Activated CD4-positive, CD25-positive, alpha-beta regulatory T cell treated with anti-CD3 and anti-CD28 coated beads, Interleukin-2, amount 50 U/mL, for 24 hours (primary cell): ENCODE measurements at places on chromosomes 2 and 18.

GRCh38 chr2:164203131-164203530 lies 418.2 kb downstream of the GRB14 start:
- ATAC-seq, result no peak

GRCh38 chr2:25421820-25422411 lies 80.2 kb upstream of the DNMT3A start:
- no peak for ATAC-seq

- no peak for ATAC-seq
Measured at GRCh38 chr2:95346738-95347671, 49.9 kb downstream of the KCNIP3 start.

GRCh38 chr2:3633089-3633981 lies 24.7 kb upstream of the ALLC start:
- no peak for ATAC-seq

- no peak for ATAC-seq
Measured at GRCh38 chr2:207805566-207806226, 36.0 kb upstream of the FZD5 start.

- no peak for ATAC-seq
Measured at GRCh38 chr2:234873828-234874173, 78.0 kb upstream of the SH3BP4 start.

- ATAC-seq, result no peak
Measured at GRCh38 chr2:159285433-159285832, 1.1 kb downstream of the WDSUB1 start.

GRCh38 chr2:229287823-229288222 lies 16.7 kb upstream of the PID1 start:
- no peak for ATAC-seq

- no peak for ATAC-seq
Measured at GRCh38 chr2:53498210-53498609, 269.4 kb upstream of the CHAC2 start.

GRCh38 chr18:35091841-35092240 lies 50.6 kb downstream of the MAPRE2 start:
- ATAC-seq, result no peak

- peak; percentile 77 for ATAC-seq
Measured at GRCh38 chr2:64454386-64455332, 697 bp downstream of the LGALSL start.

- peak; percentile 44 for ATAC-seq
Measured at GRCh38 chr2:106137731-106138521, 56.2 kb downstream of the UXS1 start.

DNA sequence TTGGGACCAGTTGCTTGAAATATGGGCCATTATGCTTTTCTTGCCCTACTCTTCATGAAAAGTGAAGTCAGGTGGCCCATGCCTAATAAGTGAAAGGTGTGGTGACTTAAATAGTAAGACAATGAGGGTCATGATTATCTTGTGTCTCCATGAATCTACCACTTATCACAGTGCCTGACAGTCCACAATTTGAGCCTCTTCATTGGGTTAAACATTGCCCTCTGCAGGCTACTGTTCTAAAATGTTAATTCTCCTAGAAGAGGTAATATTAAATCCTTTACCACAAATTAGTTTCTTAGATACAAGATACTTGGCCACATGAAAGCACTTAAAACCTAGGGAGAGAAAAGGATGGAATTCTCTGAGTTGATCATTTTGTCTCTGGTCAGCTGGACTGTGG lies 4.0 kb downstream of the EGR4 start:
- no peak for ATAC-seq

DNA sequence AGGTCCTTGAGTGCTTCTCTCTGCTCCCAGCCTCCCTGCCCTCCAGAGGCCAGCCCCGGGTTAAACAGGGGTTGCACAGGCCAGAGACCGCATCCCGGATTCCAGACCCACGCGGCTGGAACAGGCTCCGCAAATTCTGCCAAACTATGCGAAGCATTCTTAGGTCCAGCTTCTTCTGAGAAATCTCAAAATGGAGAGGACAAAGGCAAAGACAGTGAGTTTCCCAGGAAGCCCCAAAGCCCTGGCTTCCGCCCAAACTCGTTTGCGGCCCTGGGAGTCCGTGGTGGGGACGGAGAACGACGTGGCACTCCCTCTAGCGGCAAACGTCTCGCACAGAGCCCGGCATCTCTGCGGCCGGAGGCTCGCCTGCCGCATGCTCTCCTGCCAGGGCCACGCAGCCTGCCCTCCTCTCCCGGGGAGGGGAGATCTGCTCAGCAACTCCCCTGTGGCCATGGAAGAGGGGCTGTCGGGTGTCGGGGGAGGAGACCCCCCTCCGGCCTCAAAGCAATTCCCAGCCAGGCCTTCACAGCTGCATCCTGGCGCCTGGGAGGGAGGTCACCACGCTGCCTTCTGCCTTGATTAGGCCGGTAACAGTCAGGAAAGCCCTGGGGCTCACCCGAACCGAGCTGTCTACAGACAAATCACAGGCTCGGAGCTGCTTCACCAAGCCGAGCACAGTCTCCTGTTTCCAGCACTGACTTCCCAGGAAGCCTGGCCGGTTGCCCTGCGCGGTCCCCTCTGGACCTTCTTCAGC lies 33.4 kb upstream of the KLHL29 start:
- peak; percentile 66 for ATAC-seq

DNA sequence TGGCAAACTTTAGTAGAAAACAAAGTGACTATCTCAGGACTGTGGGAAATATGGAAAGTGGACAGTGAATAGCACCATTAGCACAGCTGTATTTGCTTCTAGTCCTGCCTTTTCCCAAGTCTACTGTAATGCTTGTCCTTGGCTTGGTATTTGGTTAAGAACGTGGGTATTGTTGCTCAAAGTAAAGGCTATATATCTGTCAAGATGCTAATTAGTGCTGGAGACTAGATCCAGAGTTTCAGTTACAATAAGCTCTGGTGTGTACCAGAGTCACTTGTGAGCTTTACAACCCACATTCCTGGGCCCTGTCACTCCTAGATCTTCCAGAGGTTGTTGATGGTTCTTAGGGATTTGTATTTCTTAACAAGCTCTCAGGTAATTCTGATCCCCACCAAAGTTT lies 313.6 kb downstream of the SLC8A1 start:
- ATAC-seq, result no peak

DNA sequence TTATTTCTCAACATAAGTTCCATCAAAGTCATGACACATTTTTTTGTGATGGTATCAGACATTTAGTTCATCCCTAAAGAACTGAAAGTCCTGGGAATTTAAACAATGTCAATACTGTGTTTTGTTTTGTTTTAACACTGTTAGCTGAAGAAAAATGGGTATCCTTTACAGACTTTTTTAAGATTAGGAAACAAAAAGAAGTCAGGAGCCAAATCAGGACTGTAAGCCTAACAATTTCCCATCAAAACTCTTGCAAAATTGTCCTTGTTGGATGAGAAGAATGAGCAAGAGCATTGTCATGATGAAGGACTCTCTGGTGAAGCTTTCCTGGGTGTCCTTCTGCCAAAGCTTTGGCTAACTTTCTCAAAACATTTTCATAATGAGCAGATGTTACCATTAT lies 69.4 kb downstream of the SRD5A2 start:
- ATAC-seq, result no peak

DNA sequence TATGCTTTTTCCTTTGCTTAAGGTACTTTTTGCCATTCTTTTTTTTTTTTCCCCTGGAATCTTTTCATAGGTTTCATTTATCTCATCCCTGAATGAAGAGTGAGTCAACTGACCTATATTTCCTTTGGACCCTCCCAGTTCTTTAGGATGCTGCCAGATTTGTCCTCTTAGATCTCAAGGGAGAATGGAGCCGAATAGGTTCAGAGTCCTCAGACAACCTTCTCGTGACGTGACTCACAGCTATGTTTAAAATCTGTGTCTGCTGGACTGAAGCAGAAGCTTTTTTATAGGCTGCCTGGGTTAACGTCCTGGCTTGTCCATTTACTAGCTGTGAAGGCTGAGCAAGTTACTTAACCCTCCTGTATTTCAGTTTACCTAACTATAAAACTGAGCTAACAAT lies 358.6 kb downstream of the DLGAP1 start:
- no peak for ATAC-seq

- ATAC-seq, result no peak
Measured at GRCh38 chr2:136108463-136108862, 9.5 kb downstream of the CXCR4 start.

GRCh38 chr2:171626949-171627348 lies 60.3 kb upstream of the DYNC1I2 start:
- no peak for ATAC-seq
